IPS-NIHi11 (cell line): ENCODE measurements at places on chromosomes 5 and 9.

GRCh38 chr5:55708732-55709131 is 3.4 kb downstream of the SLC38A9 start:
- DNase-seq, result no peak

DNA sequence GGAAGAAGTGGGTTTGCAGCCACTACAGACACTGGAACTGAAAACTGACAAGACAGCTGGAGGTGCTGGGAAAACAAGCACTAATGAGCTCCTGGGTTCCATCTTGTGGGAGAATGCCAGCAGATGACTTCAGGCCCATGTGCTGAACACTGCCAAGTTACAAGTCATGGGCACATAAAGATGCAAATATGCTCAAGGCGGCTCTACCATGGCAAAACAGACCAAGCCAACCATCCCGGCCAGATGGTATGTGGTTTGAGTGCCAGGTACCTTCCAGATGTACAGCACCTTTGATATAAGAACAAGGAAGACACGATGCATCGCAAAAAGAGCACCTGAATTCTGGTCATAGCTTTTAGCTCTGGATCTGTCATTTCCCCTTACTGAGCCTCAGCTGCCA is 19.9 kb downstream of the TNFSF8 start:
- no peak for DNase-seq

- DNase-seq, result peak; percentile 78
These were observed 16.1 kb upstream of the NEUROG1 start for GRCh38 chr5:135551593-135552447.

DNA sequence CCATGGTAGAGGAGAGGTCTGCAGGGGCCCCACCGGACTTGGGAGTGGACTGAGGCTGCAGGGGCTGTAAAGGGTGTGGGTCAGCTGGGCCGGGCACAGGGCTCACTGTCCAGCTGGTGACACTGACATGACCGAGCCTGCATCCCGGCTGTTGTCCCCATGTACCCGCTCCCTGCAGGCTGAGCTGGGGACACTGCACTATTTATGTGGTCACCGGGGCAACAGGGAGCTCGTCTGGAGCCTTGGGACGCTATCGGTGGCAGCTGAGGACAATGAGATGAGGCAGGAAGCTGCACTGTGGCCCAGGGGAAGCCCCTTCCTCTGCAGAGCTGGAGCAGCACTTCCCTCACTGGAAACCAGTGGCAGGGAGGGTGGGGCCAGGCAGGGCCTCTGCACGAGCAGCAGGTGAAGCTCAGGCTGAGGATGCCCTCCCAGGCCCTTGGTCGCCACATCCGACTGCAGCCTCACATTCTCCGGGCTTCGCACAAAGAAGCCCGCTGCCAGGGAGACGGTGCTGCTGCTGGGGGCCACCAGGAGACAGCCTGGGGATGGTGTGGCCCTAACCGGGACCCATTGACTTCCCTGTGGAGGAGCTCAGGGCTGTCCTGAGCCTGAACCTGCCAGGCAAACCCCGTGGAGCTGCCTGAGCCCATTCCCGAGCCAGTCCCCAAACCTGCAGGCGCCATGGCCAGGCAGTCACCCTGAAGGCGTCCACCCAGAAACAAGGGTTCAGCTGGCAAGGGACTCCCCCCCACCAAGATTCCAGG is 26.4 kb downstream of the ZDHHC11B start:
- DNase-seq, result peak; percentile 56

GRCh38 chr9:35718721-35719511 is 13.1 kb downstream of the TLN1 start:
- no peak for DNase-seq

DNA sequence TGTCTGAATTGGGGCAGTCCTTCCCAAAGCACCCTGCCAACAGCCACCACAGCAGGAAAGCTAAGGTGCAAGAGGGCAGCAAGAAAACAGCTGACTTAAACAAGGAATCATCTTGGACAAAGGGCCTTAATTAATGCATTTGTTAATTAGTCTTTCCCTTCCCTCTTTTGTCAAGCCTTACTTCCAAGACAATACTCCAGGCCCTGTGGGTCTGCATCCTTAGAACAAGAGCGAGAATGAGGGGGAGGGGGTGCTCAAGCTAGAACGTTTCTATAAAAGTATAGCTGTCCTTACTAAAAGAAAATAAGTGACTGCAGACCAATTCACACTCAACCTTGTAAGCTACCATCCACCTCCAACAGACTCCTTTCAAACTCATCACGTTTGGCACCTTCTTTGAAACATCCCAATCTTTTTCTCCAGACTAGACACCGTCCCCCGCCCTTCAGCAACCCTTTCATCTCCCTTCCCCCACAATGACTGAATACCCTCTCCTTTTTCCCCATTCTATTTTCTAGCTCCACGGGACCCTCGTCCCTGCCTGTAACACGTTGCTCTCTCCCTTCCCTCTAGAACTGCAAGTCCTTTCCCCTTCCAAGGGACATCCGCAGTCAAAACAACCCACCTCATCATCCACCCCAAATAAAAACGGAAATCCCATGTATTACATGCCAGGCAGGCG is 85.7 kb upstream of the RNF38 start:
- peak; percentile 33 for DNase-seq

DNA sequence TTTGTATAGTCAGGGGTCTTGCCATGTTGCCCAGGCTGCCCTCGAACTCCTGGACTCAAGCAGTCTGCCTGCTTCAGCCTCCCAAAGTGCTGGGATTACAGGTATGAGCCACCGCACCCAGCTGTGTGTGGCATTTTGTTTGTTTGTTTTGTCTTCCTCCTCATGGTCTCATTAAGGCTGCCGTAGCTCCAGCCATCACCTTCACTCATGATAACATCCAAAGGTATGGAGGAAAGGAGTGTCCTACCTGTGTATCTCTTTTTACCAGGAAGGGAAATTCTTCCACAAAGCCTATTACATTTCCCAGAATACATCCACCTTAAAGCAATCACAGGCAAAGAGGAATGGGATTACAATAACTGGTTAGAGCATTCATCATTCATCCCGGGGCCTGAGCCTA is 27.2 kb downstream of the LSM11 start:
- DNase-seq, result no peak

DNA sequence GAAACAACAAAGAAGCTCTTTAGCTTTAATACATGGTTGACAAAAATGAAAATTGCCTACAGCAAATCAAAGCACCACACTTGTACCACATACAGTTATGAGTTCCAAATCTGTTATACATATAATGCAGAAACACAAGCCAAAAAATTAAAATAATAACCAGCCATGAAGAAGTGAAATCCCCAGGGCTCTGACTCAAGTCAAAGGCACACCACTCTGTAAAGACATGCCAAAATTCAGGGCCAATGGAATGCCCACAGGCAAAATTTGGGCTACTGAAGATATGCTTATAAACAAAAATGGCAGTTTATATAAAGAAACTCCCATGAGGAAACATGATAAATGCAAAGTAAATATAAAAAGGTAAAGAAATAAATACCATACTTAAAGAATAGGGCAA is 29.0 kb downstream of the THBS4 start:
- DNase-seq, result no peak

- DNase-seq, result no peak
These were observed 5.7 kb downstream of the CLTB start for GRCh38 chr5:176410486-176411180.

DNA sequence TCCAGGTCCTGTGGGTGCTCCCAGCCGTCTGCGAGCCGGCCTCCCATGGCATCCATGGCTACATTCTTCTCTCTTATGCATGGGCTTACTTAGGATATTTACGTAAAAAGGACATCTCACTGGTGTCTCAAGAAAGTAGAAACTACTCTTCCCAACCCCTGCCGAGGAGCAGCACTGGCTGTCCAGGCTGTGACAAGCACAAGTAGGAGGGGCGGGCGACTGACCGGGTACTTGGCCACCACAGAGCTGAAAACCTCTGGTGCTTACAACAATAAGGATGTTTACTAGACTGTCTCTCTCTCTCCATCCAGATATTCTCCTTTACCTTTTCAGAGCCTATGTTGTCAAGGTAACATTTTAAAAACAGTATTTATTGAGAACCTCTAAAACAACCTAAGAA is 56.3 kb upstream of the TBC1D9B start:
- DNase-seq, result no peak

DNA sequence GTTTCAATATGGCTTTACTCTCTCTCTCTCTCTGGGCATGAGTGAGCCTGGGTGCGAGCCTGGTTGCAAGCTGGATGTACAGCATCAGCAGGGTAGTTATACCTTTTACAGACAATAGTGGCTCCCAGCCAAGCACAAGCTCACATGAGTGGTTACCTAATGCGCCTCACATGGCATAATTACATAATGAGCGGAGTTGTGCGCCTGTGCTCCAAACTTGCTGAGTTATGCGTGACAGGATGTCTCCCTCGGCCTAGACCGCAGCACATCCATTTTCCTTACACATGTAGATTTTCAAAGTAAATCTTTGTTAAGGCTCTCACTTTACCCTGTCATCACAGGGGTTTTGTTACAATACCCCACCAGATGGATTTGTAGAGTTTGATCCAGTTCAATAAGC is 233.5 kb upstream of the WWC1 start:
- no peak for DNase-seq

DNA sequence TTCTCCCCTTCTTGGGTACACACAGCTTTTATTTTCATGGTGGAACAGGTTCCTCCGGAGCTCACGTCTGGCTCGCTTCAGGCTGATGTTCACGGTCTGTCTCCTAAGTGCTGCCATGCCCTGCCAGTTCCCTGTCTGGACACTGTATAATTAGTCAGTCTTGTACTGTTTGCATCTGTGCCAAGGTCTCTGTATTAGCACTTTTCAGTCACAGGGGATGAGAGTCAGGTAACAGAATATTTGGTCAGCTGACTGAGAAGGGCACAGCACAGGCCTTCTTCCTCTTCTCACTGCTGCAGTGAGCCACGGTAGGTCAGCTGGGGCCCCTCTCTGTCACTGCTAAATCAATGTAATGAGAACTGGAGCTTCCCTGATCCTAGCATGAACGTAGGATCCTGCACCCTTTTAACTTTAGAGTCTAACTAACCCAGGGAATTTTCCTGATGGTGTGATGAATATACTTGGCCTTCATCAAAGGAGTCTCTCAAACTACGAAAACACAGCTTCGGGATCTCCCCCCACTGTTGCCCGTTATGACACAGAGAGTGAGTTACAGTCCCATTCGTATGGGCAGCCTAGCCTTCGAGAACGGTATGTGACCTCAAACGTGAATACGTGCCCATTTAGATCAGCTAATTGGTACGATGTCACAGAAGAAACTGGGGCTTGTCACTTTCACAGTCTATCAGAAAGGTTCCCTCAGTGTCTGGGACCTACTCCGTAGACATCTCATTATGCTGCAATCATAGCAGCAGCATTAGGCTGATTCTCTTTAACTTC is 354.1 kb upstream of the RFX3 start:
- DNase-seq, result no peak

GRCh38 chr5:34496701-34497469 is 159.2 kb upstream of the RAI14 start:
- DNase-seq, result no peak

- no peak for DNase-seq
These were observed 9.0 kb upstream of the OR1N1 start for GRCh38 chr9:122536134-122536533.

DNA sequence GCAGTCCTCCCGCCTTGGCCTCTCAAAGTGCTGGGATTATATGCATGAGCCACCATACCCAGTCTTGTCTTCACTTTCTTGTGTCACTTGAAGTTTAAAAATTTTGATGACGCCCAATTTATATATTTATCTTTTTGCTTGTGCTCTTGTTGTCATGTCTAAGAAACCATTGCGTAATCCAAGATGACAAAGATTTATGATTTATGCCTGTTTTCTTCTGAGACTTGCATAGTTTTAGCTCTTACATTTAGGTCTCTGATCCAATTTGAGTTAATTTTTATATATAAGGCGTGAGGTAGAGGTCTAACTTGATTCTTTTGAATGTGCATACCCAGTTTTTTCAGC is 18.6 kb downstream of the ANKHD1 start:
- DNase-seq, result no peak

DNA sequence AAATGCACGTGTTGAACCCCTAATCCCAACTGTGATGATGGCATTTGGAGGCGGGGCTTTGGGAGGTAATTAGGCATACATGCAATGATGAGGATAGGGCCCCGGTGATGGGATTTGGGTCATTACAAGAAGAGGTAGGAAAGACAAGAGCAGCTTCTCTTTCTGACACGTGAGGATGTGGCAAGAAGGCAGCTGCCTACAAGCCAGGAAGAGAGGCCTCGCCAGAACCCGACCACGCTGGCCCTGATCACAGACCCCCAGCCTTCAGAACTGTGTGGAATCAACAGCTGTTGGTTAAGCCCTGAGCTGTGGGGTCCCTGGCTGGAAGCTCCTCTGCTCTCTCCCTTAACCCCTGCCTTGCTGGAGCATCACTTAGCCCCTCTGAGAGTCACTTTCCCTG is 57.5 kb downstream of the COL23A1 start:
- DNase-seq, result no peak

GRCh38 chr9:92324431-92324830 is 719 bp downstream of the NOL8 start:
- no peak for DNase-seq

DNA sequence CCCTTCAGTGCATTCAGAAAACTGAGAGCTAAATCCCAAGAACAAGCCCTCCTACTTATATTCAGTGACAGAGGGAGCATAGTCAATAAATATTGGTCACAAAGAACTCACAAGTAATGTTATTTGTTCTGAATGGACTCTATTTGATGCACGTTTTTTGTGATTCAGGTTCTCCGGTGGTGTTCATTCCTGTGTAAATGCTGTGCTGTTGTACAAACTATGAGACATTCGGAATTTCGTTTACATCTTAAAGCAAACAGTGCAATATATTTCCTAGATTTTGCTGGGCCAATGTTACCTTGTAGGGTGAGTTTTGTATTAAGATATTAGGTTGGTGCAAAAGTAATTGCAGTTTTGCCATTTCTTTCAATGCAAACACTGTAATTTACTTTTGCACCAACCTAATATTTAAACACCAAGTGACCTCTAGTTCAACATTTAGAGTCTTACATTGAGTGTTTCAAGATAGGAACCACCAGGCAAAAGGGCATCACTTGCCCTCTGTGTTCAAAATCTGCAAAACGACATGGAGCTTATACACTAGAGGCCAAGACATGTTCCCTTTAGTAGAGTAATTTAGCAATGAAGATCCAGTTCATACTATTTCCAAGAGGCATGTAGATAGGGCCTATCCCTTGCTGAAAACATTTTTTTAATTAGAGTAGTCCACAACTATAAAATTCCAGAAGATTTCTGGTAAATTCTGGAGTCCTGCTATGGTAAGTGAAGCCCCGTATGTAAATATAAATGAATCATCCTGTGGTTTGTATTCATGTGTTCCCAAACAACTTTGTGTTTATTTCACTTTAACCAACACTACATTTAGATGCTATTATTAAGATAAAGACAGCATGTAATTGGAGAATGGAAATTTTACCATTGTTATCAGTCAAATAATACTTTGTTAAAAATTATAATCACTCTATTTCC is 444.0 kb upstream of the PTGER4 start:
- DNase-seq, result no peak

GRCh38 chr5:31218978-31219377 is 25.5 kb downstream of the CDH6 start:
- DNase-seq, result no peak
